Lung (tissue), 17 donors: ENCODE measurements at places on chromosomes 3 and 15.

DNA sequence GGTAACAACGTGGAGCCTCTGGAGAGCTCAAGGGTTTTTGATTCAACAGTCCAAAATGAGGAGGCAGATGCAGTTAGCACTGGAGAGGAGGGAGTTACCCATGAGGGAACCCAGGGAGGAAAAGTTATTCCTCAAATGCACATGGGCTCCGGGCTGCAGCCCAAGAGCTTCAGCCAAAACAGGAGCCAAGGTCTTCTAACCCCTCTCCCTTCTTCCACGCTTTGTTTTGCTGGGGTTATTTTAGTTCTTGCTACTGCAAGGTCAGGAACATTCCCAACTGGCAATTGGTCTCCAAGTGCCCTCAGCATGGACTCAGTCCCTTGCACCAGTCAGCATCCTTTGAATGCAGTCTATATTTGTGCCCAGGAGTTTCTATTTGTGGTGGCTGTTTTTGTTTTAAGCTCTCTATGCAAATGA lies 90.0 kb downstream of the TGFBR2 start:
- no peak for DNase-seq

- peak; percentile 66 for DNase-seq
Measured at GRCh38 chr15:95439922-95440376, 890.6 kb upstream of the NR2F2 start.

GRCh38 chr3:187792521-187792920 lies 47.3 kb upstream of the BCL6 start:
- DNase-seq = no peak

DNA sequence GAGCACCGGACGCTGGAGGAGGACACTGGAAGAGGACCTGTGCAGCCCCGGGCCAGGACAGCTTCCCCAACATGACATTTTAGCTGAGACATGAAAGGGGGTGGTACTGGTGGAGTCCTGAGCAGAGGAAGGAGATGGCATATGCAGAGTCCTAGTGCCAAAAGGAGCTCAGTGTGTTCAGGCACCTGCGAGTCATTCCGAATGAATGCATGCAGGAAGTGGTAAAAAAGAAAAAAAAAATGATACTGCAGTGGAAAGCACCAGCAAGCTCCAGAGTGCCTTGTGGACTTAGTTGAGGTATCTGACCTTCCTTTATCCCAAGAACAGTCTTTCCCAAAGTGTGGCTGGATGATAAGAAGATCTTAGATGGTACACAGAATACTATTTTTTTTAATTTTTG lies 6.6 kb upstream of the ZNF148 start:
- no peak for DNase-seq

DNA sequence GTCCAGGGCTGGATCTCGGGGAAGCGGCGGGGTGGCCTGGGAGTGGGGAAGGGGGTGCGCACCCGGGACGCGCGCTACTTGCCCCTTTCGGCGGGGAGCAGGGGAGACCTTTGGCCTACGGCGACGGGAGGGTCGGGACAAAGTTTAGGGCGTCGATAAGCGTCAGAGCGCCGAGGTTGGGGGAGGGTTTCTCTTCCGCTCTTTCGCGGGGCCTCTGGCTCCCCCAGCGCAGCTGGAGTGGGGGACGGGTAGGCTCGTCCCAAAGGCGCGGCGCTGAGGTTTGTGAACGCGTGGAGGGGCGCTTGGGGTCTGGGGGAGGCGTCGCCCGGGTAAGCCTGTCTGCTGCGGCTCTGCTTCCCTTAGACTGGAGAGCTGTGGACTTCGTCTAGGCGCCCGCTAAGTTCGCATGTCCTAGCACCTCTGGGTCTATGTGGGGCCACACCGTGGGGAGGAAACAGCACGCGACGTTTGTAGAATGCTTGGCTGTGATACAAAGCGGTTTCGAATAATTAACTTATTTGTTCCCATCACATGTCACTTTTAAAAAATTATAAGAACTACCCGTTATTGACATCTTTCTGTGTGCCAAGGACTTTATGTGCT lies 527 bp downstream of the B2M start:
- peak; percentile 74 for DNase-seq

- no peak for DNase-seq
Measured at GRCh38 chr3:176208915-176209314, 988.4 kb downstream of the TBL1XR1 start.

DNA sequence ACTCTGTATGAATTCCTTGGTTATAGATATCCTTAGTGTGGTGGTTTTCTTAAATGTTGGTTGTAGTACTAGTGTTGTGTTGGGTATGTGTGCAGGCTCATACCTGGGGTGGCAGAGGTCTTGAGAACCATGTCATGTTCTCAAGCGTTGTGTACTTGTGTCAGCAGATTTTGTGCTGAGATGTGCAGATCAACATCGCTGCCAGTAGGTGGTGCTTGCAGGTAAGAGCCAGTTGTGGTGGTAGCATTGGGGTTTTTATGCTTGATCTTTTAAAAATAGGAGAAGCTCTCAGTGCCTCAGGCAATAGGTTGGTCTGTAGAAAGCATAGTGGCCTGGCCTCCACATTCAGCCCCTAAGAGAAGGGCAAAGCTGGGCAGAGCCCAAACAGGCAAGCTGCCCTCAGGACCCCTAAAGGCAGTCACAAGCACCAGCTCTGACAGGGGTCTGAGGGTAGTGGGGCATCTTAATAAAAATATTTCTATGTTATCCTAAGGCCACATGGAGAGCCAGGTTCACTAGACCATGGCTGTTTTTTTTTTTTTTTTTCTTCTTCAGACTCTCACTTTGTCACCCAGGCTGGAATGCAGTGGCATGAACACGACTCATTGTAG lies 164.0 kb downstream of the IL20RB start:
- peak; percentile 20 for DNase-seq

DNA sequence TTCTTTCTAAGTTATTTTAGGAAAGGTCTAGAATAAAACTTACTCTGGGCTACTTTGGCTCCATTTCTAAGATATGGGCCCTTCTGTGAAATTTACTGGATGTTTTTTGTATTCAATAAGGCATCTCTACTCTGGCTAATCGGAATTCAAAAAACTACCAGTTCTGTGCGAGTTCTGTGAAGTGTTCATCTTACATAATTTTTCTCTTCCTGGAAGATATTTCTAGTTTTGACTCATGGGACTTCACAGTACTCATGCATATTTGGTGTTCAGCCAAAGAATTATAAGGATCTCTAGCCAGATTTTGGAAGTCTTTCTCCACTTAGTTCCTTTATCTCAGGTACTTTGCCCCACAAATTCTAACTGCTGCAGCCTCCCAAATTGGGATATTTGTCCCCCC lies 46.4 kb upstream of the MBNL1 start:
- peak; percentile 38 for DNase-seq

DNA sequence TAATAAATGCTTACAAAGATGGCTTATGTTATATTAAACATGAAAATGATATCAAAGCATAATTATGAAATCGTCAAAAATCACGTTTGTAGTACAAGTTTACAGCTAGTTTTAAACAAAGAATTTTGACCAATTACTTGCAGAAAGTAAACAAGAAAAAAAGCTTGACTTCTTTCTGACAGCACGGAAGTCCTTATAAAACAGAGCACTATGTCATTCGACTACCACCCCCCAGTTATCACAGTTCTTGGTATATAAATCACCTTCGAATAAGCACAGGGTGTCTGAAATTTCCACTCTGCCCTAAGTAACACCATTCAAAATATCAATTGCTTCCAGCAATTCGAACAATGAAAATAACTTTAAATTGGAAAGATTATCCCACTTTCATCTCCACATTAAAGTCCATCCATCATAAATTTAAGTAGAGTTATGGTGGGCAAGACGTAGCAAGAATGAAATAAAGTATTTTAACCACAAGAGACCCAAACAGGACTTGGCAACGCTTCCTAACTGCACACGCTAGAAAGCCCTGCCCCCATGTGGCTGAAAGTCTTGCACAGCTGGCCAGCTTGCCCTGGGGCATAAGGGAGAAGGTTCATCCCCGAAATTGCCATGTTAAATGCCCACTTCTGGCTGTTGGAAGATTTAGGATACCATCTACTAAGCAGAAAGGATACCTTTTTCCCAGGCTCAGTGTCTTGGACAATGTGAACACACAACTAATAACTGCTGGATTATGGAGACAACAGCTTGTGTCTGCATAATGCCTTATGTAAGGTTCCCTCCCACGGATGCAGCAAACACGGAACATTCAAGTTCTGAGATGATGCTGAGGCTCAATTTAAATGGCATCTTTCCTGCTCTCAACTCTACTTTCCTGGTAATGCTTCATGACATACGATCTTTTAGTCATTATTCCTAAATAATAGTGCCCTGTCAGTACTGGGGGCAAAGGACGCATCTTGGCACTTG lies 116.4 kb upstream of the TJP1 start:
- peak; percentile 60 for DNase-seq

GRCh38 chr3:44339181-44340057 lies 853 bp downstream of the TCAIM start:
- no peak for DNase-seq

GRCh38 chr3:70550723-70551319 lies 238.4 kb upstream of the MDFIC2 start:
- peak; percentile 43 for DNase-seq

DNA sequence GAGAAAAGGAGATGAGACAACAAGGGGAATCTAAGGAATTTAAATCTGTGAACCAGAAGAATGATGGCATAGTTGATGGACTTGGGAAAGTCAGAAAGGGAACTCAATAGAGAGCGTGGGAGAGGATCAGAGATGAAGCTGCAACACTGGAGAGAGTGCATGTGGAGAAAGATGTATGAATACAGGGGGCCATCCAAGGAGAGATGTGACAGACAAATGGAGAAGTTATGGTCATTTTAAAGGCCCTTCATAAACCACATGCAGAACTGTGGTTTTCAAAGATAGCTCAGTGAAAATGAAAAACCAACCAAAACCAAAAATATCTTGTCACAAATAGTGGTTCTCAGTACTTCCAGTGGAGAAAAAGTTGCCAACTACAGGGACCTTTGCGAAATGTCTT lies 265.2 kb downstream of the SUCLG2 start:
- DNase-seq = no peak

GRCh38 chr3:151871639-151872468 lies 1.6 kb upstream of the SUCNR1 start:
- no peak for DNase-seq

DNA sequence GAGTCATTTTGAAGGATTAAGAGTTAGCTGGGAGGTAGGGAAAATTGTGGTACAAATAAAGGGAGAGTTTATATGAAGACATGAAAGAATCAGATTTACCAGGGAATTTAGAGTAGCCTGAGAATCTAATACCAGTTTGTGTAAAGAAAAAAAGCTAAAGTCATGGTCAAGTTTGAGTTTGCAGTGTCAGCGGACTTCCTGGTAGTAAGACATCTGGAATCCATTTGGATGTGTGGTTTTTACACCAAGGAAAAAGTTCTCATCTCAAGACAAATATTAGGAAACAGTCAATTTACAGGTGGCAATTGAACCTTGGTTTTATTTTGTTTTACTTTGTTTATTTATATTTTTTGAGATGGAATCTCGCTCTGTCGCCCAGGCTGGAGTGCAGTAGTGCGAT lies 1.5 kb upstream of the P2RY12 start:
- DNase-seq = no peak

DNA sequence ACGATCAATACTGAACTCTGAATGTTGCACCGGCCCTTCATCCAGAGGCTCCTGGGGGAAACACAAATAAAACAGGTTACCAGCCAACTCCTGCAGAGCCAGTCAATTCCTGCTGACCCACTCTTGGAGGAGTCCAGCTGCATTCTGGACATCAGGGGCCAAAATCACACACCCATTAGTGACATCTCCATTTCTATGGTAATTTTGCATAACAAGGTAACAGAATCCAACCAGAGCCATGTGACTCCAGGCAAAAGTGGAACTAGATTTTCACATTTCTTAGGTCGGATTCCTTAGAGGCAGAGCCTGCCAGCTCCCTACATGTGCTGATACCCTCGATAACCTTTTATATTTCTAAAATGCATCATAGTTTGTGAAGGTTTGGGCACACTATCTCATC lies 119.2 kb upstream of the CTNNB1 start:
- DNase-seq = no peak

- DNase-seq = no peak
Measured at GRCh38 chr3:13587442-13587841, 38.5 kb downstream of the FBLN2 start.

DNA sequence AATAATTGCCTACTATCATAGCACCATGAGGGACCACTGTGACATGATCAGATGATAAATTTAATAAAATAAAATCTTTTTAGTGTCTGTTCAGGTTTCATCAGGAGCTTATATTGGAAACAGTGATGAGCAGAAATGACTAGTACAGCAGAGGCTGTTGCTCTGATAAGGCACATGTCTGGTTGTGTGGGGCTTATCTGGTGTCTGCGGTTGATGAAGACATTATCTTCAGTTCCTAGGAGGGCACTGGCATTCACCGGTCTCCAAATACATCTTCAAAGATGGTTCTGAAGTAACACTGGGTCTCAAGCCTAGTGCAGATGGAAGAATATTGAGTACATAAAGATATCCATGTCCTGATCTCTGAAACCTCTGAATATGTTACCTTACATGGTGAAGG lies 125.3 kb downstream of the SUCNR1 start:
- no peak for DNase-seq

DNA sequence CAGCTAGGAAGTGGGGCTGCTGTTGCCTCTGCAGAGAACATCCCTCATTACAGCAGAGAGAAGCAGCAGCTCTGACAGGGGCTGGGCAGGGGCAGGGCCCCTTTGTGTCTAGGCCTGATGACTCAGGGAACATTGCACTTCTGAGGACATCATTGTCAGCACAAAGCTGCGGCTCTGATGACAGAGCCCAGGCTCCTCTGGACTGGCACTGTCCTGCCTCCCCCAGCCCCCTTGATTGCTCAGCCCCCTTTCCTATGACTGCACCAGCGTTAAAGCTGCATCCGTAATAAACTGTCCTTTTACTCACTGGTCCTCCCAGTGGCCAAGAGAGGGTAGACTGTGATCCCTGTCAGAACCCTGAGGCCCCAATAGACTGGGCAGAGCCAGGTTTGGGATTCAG lies 18.3 kb downstream of the TRH start:
- no peak for DNase-seq

DNA sequence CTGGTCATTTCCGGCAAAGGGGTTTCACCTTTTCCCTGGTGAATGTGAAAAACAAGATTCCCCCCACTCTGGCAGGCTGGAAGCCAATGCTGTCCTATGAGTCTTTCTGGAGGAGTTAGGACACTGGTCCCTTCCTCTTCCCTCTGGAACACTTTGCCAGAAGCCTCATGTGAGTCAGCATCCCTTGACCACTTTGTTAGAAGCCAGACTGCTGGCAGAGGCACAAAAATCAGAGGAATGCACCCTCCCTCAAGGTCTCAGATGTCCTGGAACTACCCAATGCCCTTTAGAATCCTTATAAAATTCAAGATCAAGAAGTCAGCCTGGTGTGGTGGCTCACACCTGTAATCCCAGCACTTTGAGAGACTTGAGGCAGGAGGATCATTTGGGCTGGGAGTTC lies 26.6 kb downstream of the ITGB5 start:
- no peak for DNase-seq

GRCh38 chr3:181050738-181051137 lies 61.2 kb upstream of the DNAJC19 start:
- DNase-seq = no peak
